ENCODE measurements at places on chromosomes 3 and 15.

DNA sequence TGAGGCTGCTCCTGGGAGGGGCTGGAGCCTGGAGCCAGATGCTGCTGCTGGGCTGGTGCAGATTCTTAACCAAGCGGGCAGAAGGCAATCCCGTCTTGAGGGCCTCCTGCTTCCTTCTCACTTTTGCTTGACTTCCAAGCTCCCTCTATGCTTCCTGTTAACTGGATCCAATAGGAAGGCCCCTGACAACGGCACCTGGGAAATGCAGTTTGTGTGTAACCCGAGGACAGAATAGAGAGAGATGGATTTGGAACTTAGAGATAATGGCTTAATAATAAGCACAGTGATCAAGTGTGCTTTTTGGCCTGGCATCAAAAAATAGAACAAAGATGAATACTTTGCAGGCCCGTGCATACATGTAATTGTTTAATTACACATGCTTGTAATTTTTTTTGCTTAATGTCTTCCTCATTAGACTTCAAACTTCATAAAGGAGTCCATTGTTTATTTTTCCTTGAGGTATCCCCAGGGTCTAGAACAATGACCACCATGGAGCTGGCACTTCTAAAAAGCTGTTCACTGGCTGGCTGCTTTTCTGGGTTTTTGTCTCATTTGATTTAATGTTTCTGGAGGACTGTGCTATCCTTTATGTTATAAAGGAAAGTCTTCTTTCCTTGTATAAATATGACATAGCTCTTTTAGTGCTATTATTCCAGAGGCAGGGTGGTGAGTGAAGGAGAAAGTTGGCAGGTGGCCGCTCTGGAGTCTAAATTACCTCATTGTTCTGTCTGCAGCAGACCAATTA, 63.3 kb upstream of the MITF start:
- H3K4me3 ChIP-seq: no peak overlapping the region
- no peak for DNase-seq
- H3K27ac ChIP-seq: no peak overlapping the region
- no peaks in the 10 kb centered on the region for H3K4me1 ChIP-seq
- H3K27me3 ChIP-seq: peaks cover 2% of the 10 kb centered on the region

- no peaks in the 10 kb centered on the region for H3K27me3 ChIP-seq
- H3K4me1 ChIP-seq: peaks cover 23% of the 10 kb centered on the region
- DNase-seq: no peak
Observed at GRCh38 chr3:194259982-194260766, 91.0 kb downstream of the CPN2 start.

DNA sequence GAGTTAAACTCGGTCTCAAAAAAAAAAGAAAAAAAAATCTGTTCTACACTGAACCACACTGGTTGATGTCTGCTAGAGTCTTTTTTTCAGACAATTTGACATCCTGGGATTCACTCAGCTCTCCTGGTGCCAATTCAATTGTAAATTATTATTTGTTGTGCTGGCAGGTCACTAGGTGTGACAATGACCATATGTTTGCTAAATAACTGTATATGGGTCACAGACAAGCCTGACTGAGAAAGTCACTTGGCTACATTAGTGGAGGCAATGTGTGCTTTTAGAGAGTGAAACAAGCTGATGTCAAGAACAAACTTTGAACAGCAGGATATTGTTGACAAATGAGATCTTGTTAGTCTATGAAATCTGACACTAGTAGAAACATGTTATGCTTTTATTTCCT, 1379.1 kb downstream of the ZPLD1 start:
- no peak for DNase-seq
- no peak overlapping the region for H3K27ac ChIP-seq
- H3K4me1 ChIP-seq: no peaks in the 10 kb centered on the region
- no peak overlapping the region for H3K4me3 ChIP-seq

DNA sequence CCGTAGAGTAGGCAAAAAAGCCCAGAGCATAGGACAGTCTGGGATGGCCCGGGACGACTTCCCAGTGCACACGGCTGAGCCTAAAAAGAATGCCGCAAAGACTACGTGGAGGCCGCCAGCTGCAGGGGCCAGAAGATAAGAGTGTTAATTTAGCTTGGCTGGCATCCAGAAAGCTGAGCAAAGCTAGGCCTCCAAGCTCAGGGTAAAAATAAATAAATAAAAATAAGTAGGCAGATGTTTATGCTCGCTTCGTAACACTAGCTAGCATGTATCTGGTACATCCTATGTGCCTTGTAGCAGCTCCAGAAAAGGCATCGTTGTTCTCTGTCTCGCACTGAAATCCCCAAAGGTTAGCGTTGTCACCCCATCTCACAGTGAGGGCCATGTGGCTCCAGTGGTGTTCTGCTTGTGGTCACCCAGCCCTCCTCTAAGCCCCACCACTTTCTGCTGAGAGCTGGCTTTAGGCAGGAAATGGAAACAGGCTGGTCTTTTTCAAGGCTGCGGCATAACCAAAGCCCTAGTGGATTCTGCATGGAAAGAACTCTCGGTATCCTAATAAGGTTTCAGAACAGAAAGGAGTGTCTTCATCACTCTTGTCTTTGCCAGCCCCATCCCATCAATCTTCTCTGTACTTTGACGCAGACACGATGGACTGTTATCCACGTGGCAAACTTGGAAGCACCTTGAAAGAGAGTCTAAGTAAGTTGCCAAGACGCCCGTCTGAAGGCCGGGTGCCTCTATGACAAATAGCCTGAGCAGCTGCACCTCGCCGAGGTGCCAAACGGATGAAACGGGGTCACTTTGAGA, 58.1 kb upstream of the MEF2A start:
- no peaks in the 10 kb centered on the region for H3K27me3 ChIP-seq
- no peaks in the 10 kb centered on the region for H3K36me3 ChIP-seq
- no peak overlapping the region for H3K4me3 ChIP-seq
- H3K27ac ChIP-seq: no peak overlapping the region

DNA sequence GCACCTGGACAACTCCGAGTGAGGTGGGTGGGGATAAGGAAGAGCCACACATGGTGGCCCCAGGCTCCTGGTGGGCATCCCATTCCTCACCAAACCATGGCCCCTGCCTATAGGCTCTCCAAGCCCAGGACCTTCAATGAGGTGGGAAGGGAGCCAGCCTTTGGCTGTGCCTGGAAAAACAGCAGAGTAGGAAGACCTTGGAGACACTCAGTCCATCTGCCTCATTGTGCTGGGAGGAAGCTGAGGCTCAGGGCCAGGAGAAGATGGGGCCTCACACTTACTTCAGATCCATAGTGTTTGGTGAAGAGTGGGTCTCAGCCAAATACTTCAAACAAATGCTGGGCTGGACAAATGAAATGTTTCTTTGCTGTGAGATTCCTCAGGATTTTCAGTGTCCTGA, 47.4 kb upstream of the APEH start:
- peaks cover 11% of the 10 kb centered on the region for H3K4me1 ChIP-seq
- H3K4me3 ChIP-seq: no peak overlapping the region
- no peak overlapping the region for H3K27ac ChIP-seq

DNA sequence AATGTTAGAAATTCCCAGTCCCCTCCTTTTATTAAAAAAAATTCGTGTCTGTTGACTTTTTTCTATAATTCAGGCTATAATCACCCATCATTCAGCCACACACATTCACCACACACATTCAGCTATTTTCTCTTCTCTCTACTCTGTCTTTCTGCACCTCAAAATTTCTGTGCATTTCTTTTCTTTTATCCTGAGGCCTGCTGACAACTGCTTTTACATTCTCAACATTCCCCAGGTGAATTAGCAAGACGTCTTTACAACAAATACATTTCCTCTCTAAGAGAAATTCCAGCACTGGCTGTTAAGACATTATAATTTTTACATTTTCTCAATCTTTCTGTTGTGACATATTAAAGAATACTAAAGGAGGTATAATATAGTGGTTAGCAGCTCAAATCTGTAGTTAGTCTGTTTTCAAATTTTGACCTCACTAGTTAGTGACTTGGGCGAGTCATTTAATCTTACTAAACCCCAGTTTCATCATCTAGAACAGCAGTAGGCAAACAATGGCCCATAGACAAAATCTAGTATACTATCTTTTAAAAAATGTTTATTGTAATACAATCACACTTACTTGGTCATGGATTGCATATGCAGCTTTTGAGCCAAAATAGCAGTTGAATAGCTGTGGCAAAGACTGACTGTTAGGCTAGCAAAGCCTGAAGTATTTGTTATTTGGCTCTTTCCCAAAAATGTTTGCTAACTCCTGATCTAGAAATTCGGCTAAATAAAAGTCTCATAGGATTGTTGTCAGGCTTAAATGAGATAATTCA, 350.7 kb downstream of the NSUN3 start:
- H3K27me3 ChIP-seq: no peaks in the 10 kb centered on the region
- no peaks in the 10 kb centered on the region for H3K36me3 ChIP-seq
- H3K4me3 ChIP-seq: no peak overlapping the region
- no peak overlapping the region for H3K27ac ChIP-seq
- H3K4me1 ChIP-seq: no peaks in the 10 kb centered on the region

GRCh38 chr15:90354986-90355385, 2.9 kb downstream of the ZNF774 start:
- peaks cover 3% of the 10 kb centered on the region for H3K27me3 ChIP-seq
- peaks cover 25% of the 10 kb centered on the region for H3K4me1 ChIP-seq
- no peak overlapping the region for H3K27ac ChIP-seq

DNA sequence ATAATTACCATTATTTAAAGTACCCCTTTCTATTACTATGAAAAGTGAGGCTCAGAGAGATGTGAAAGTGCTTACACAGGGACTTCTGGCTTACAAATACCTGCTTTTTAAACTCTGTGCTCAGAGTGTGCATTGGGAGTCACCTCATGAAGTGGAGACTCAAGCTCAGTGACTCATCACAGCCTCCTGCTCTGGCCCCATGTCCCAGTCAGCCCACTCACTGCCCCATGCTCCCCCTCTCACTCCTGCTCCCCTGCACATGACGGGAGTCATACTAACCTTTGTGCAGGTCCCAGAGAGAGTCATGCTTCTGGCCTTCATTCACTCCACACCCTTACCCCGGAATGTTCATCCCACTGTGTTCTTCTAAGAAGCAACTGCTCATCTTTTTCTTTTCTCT, 20.2 kb downstream of the CCR1 start:
- H3K36me3 ChIP-seq: peaks cover 10% of the 10 kb centered on the region
- H3K27me3 ChIP-seq: peaks cover 16% of the 10 kb centered on the region
- no peak for DNase-seq
- peaks cover 31% of the 10 kb centered on the region for H3K4me1 ChIP-seq
- H3K4me3 ChIP-seq: no peak overlapping the region

DNA sequence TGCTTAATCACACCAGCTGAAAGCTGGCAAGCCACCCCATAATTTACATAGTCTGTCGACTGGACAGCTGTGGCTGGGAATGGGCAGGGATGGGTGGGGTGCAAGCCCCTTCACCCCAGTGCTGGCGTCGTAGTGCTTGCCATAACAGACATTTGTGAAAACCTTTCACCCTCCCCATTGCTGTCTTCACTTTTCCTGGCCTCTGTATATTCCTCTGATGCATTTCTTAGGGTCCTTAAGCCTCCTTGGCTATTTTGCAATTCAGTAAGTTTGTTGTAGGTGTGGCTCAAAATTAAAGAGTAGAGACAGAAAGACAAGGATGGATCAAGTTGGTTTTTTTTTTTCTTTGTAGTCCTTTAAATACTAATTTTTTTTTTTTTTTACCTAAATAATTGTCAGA, 383.3 kb upstream of the MCTP2 start:
- H3K27me3 ChIP-seq: no peaks in the 10 kb centered on the region
- H3K4me3 ChIP-seq: no peak overlapping the region
- H3K36me3 ChIP-seq: no peaks in the 10 kb centered on the region
- no peak for DNase-seq

- no peak for DNase-seq
- no peaks in the 10 kb centered on the region for H3K27me3 ChIP-seq
- H3K4me3 ChIP-seq: no peak overlapping the region
- no peaks in the 10 kb centered on the region for H3K36me3 ChIP-seq
Observed at GRCh38 chr3:180776433-180776832, 97.1 kb upstream of the CCDC39 start.

GRCh38 chr3:114128231-114128630, 50.6 kb downstream of the DRD3 start:
- H3K27me3 ChIP-seq: no peaks in the 10 kb centered on the region
- H3K27ac ChIP-seq: no peak overlapping the region
- no peaks in the 10 kb centered on the region for H3K36me3 ChIP-seq
- DNase-seq: no peak
- H3K4me1 ChIP-seq: peaks cover 7% of the 10 kb centered on the region

GRCh38 chr15:87597346-87598052, 659.0 kb downstream of the NTRK3 start:
- no peaks in the 10 kb centered on the region for H3K27me3 ChIP-seq
- H3K4me1 ChIP-seq: peaks cover 26% of the 10 kb centered on the region
- peak; percentile 66 for DNase-seq
- H3K36me3 ChIP-seq: no peaks in the 10 kb centered on the region
- H3K27ac ChIP-seq: peak overlapping the region; percentile 52

GRCh38 chr3:71458895-71459294, 124.6 kb downstream of the FOXP1 start:
- no peak for DNase-seq
- H3K4me3 ChIP-seq: no peak overlapping the region
- H3K4me1 ChIP-seq: peaks cover 57% of the 10 kb centered on the region
- H3K36me3 ChIP-seq: peaks cover 6% of the 10 kb centered on the region
- no peaks in the 10 kb centered on the region for H3K27me3 ChIP-seq

DNA sequence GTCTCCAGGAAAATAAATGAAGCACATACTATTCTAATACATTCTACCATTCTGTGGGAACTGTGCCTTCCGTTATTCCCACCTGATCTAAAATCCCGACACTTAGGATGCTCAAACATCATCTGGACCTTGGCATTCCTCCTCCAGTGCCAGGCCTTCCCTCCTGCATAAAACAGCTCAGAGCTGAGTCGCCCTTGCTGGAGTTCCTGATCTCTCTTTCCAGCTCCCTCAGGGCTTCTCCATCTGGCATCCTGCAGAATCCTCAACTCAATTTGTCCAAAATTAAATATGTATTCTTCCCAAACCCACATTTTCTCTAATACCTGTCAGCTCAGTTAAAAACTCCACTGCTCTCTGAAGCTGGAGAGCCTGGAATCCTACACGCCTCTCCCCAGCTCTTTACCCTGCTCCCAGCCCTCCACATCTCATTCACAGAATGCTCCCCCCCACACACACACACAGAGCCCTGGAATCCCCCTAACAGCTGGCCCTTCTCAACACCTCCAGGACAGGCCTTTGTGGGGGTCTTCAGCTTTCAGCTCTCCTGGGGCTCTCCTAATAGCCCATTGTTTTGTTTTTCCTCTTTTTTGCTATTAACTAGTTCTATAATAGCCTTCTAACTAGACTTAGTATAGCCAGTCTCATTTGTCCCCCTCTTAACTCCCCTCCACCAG, 78.5 kb downstream of the HMG20A start:
- H3K27me3 ChIP-seq: no peaks in the 10 kb centered on the region
- DNase-seq: no peak
- H3K27ac ChIP-seq: no peak overlapping the region
- no peak overlapping the region for H3K4me3 ChIP-seq
- no peaks in the 10 kb centered on the region for H3K4me1 ChIP-seq

- no peak overlapping the region for H3K4me3 ChIP-seq
- H3K27ac ChIP-seq: no peak overlapping the region
- no peaks in the 10 kb centered on the region for H3K4me1 ChIP-seq
- no peaks in the 10 kb centered on the region for H3K36me3 ChIP-seq
- H3K27me3 ChIP-seq: peaks cover 22% of the 10 kb centered on the region
Observed at GRCh38 chr15:101028321-101028720, 109.2 kb downstream of the LRRK1 start.

DNA sequence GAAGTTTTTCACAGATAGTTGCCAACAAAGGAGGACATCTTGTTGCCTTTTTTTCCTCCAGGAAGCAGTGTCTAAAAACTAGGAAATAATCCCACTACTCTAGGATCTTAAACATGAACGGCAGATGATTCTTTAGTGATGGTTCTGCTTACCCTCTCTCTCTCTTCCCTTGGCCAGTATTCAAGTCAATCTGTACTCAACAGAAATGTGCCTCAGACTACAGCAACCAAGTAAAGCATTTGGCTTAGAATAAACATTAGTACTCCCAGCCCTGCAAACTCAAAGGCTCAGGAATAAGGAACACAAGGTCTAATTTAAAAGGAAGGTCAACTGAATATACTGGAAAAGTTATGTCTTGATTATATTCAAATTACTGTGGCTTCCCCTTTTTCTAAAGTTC, 8.7 kb downstream of the NPTN start:
- H3K4me3 ChIP-seq: no peak overlapping the region
- H3K4me1 ChIP-seq: peaks cover 33% of the 10 kb centered on the region
- H3K27ac ChIP-seq: no peak overlapping the region

Measured in activated CD4-positive, alpha-beta memory T cell treated with anti-CD3 and anti-CD28 coated beads, Interleukin-2, amount 10 ng/mL, durations not matched to agents 7 days and 5 days (primary cell).